AML-193 (cell line): ENCODE measurements at places on chromosomes 2 and 18.

- DNase-seq, result no peak
Observed at GRCh38 chr2:173990970-173991819, 26.0 kb upstream of the SP3 start.

GRCh38 chr2:43417300-43417699, 178.5 kb downstream of the THADA start:
- peak; percentile 59 for DNase-seq

DNA sequence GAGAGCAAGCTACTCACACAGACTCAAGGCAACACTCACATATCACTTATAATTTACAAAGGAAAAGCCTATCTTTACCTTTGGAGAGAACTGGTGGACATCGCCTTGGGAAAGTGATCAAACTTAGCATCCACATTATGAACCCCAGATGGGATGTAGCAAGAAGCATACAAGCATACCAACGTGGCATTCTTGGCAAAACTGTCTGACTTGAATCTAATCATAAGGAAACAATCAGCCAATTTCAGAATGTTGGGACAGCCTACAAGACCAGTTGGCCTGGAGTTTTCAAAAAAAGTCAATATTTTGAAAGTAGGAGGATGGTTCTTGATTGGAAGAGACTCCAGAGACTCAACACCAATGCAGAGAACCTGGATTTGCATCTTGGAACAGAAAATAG, 79.1 kb upstream of the PMAIP1 start:
- DNase-seq, result no peak

DNA sequence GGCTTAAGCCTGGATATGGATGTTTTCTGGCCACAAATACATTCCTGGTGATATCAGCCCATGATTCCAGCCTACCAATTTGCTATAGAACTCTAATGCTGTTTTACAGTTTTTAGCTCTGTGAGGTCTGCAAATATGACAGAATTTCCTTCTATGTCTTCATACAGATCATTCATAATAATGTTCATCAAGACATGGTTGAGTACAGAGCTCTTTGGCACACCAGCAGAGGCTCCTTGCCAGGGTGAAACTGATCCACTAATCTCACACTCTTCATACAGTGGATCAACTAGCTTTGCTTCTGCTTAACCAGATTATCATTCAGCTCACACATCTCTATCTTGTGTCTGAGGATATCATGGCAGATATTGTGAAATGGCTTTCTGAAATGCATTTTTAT, 672.1 kb downstream of the STK39 start:
- DNase-seq, result no peak
